ENCODE measurements at places on chromosomes 2 and 18. TPM values are rescaled to one million over a fixed set of nuclear protein-coding genes. Genes with fewer than 3 reads are reported as not detected.
A peak's percentile ranks its signal among the peaks of the same experiment; 100 is the strongest.

Gene DPP10
- 0.08 TPM for polyA plus RNA-seq

- no peak for DNase-seq
These were observed 276.4 kb upstream of the CXCR4 start for GRCh38 chr2:136394136-136395060.

- DNase-seq, result peak; percentile 11
These were observed 591.3 kb upstream of the ZNF804A start for GRCh38 chr2:184006998-184007397.

GRCh38 chr18:61998957-61999356, 106.2 kb upstream of the RNF152 start:
- DNase-seq, result no peak

DNA sequence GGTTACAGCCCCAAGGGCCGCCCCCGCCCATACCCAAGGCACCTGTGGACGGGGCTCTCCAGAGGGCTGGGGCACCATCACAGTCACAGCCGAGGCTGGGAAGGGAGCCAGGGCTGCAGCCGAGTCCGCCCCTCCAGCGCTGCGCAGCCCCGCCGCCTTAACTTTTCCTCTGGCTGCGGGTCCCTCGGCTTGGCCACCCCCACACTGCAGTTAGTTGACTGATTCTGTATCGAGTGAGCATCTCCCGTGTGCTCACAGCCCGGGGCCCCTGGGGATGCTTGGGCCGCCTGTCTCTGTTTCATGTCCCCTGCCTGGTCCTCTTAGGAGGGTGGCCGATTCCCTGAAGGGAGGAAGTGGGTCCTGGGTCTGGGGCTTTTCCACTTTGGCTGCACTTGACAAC, 33.7 kb downstream of the EMILIN2 start:
- no peak for DNase-seq

- DNase-seq, result no peak
These were observed 41.7 kb upstream of the LDLRAD4 start for GRCh38 chr18:13176847-13177246.

DNA sequence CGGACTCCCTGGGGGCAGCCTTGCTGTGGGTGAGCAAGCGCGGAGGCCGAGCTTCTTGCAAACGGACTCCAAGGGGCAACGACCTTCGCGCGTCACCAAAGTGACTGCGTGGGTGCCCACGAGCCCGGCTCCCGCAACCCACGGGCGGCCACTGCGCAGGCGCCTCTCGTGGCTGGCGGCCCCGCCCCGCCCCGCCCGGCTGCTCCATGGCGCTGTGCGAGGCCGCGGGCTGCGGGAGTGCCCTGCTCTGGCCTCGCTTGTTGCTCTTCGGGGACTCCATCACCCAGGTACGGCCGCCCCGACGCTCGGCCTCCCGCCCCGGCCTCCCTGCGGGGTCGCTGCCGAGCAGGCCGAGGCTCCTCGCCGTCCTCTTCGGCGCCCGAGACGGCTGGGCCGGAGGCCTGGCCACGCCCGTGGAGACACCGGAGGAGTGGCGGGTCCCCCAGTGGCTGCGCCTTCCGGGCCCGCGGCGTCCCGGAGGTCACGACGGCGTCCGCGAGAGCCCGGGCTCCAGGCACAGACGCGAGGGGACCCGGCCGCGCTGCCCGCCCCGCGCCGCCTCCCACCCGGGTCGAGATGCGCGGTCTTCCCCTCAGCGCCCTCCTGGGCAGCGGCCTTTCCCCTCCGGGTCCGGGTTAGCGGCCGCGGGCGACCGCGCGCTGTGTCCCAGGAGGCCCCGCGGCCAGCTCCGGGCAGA, at the start of gene IAH1:
Gene IAH1, plus strand, starts transcription at position 191 of the 697 bp plus-strand sequence. Its CDS starts 16 bp downstream, at position 207.
- peak; percentile 56 for DNase-seq

DNA sequence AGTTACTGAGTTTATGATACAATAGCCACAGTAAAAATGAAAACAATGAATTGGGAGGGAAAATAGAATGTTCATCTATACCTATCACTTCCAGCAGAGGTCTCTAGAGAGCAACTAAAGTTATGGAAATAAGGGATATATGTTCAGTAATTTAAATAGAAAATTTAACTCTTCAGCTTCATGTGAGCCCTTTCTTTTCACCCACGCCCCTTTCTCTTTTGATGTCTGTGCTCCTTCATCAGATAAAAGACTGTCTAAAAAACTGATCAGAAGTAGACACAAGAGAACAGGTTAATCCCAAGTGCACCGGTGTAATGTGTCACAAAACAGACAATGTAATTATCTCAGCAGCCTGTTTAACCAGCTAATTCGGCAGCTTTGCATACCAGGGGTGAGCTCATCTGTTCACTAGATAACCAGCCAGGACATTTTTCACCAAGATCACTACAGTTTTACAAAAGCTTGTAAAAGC, 238.5 kb upstream of the ERBB4 start:
- no peak for DNase-seq
